ENCODE measurements at places on chromosomes 13 and 19.
A peak's percentile ranks its signal among the peaks of the same experiment; 100 is the strongest.

- no peak for DNase-seq
Observed at GRCh38 chr13:25065974-25066770, 29.8 kb upstream of the PABPC3 start.

- no peak for DNase-seq
Observed at GRCh38 chr19:3210347-3211017, 14.0 kb upstream of the CELF5 start.

DNA sequence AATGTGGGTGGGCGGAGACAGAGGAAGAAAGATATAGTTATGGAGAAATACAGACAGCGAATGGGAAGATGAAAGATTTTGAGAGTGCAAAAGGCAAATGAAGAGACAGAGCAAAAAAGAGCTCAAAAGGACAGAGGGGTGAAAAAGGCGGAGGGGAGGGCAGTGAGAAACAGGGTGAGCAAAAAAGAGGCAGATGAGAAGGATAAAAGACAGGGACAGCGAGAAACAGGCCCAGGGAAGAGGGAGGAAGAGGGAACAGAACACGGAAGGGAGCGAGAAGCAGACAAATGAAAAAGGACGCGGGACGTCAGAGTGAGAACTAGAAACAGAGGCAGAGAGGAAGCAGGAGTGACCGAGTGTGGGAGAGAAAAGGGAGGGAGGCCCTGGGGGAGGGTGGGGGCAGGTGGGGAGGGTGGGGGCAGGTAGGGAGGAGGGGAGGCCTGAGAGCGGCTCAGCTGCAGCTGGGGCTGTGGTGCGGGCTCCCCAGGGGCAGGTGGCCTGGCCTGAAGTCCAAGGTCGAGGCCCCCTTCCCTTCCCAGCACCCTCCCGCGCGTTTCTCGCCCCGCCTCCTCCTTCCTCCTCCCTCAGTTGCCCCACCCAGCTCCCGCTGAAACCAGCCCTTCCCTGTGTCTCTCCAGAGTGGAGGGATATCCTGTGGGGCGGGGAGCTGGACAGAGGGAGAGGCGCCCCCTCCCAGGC, 2.9 kb downstream of the KLK1 start:
- no peak for DNase-seq

- DNase-seq, result peak; percentile 63
Observed at GRCh38 chr19:46745521-46746280, at the start of gene FKRP. Gene FKRP, plus strand, starts transcription at chr19:46746057. Its CDS starts 9,394 bp downstream, at chr19:46755451.

GRCh38 chr19:54298357-54299125, 14.4 kb downstream of the LILRA5 start:
- DNase-seq, result no peak

- no peak for DNase-seq
Observed at GRCh38 chr19:50401605-50402450, 16.9 kb upstream of the SPIB start.

DNA sequence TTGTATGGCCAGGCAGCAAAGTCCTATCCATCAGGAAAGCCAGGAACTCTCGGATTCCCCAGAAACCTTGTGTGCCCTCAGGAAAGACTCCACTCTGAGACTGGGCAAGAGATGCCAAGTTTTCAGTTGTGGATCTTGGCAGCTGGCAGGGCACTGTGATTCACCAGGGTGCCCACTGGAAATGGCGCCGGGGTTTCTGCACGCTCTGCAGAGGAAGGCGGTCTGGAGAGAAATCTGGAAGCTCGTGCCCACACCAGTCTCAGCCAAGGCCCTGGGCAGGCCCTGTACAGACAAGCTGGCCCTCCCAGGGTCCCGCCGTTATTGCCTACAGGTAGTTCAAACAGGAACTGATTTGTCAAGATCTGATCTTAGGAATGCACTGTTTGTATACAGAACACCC, 4.9 kb downstream of the NAPA start:
- DNase-seq, result no peak

GRCh38 chr19:48598996-48599700, 7.4 kb upstream of the SPACA4 start:
- DNase-seq, result no peak

DNA sequence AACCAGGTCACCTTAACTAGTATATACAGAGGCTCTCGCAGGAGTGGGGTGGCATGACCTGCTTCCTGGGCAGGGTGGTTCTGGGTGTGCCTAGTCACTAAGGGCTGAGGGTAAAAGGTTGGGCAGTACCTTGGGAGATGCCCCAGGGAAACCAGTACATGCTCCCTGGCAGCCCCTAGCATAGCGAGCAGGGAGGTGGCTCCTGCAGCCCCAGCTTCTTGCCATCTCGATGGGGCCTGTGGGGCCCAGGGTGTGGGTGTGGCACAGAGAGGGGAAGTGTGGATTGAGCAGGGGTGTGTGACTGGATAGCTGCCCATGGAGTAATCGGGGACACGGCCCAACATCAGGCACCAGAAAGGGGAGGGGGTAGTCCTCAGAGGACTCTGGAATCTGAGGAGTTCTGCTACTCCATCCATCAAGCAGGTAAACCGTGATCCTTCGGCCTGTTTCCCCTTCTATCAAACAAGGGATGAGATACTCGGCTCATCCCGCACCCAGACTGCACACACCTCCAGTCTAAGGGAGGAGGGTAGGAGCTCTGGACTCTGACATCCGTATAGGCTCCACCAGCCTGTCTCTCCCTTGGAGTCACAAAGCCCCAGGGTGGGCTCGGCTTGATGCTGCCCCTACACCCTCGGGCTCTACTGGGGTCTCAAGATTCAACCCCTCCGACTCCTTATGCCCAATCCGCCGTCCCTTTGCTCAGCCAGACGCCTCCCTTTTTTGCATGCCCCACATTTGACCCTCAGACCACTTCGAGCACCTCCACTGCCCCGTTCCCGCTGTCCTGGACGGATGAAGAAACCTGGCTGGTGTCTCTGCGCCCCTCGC, 1.1 kb downstream of the ZBTB45 start:
- no peak for DNase-seq

- DNase-seq, result no peak
Observed at GRCh38 chr13:75258159-75258782, 223.7 kb downstream of the TBC1D4 start.

DNA sequence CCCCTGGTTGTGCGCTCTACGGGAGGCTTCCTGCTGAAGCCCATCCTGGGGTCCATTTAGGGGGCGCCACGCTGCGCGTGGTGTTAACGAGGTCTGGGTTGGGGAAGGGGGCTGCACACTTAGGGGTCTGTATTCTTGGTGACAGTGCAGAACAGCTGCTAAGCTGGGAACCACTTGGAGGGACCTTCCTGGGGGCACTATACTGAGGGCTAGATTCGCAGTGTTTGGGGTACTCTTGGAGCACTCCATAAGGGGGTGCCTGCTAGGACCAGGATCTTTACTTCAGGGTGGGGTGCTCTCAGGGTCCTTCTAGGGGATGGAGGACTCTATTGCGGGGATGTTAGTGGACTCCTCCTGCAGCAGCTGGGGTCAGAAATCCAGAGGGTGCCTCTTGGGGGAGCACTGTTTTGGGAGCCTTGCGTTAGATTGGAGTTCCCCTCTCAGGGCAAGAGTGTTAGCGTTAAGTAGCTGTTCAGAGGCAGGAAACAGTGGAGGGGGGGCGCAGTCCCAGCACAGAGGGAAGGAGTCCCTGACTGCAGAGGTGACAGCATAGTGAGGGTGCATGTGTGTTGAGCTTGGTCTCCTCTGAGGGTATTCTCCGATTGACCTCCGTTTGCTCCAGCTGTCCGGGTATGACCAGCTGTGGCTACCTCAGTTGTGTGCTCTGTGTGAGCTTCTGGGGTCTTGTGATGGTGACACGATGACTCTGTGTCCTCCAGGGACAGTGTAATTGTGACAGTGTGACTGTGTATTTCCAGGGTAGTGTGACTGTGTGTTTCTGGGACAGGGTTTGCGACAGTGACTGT, 1.1 kb downstream of the PDE4A start:
- no peak for DNase-seq

GRCh38 chr19:5186293-5187050, 154.1 kb downstream of the PTPRS start:
- no peak for DNase-seq

GRCh38 chr19:12669270-12670158, 2.9 kb downstream of the WDR83 start:
- DNase-seq, result peak; percentile 78

DNA sequence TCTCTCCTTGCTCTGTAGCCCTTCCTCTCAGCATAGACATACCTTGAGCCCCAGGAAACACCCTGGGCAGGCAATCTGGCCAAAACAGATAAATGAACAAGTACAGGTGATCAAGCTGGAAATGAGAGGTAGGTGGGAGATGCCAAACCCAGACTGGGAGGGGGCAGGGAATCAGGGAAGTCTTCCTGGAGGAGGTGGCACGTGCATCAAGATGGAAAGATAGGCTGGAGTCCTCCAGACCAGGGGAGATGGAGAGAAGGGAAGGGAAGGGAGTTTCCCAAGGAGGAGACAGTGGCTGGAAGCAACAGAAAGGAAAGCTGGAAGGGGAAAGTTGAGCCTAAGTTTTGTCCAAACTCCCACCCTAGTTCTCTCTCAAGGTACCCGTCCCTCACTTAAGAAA, 1.7 kb upstream of the MUC16 start:
- DNase-seq, result no peak

DNA sequence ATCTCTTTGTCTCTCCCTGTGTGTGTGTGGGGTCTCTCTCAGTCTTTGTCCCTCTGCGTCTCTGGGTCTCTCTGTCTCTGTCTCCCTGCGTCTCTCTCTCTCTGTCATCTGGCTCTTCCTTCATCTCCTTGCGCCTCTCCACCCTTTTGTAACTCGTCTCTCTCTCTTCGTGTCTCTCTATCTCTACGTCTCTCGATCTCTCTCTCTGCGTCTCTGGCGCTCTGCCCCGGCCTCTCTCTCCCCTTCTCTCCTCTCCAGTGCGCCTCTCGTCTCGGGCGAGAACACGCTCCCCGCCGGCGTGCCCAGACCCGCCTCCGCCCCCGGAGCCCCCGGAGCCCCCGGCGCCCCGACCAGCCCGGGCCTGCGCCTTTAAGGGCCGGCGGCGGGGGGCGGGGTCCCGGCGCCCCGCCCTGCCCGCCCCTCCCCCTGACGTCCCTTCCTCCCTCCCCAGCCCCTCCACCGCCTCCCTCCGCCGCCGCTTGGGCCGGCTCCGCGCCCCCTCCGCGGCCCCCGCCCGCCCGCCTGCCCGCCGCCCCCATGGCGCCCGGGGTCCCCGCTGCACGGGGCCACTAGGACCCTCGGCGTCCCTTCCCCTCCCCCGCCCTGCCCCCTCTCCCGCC, at the start of gene MARK4:
TSS of gene MARK4 (plus strand) at position 440 of the 620 bp plus-strand sequence. CDS start 318 bp downstream, outside the sequence.
- DNase-seq, result peak; percentile 62

- no peak for DNase-seq
Observed at GRCh38 chr13:43522788-43523187, 264.0 kb downstream of the ENOX1 start.

- no peak for DNase-seq
Observed at GRCh38 chr19:10378124-10378523, 2.2 kb downstream of the TYK2 start.

DNA sequence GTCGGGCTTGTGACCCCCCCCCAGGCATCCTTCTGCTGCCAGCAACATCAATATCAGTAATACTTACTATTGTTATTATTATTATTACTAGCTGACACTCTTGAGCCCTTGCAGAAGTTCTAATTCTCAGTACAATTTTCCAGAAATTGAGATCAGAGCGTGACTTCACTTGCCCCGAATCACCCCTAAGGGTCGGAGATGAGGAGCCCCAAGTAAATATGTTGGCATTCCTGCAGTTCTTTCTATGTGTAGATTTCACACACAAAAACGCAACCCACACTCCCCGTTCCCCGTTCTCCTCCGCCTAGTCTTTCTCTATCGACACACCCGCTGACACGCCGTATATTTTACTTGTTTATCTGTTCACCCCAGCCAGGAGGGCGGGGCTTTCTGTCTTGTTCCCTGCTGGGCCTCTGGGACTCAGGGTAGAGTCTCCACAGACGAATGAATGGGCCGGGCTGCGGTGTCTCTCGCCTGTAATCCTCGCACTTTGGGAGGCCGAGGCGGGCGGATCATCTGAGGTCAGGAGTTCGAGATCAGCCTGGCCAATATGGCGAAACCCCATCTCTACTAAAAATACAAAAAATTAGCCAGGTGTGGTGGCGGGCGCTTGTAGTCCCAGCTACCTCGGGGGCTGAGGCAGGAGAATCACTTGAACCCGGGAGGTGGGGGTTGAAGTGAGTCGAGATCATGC, 14.7 kb downstream of the TLE5 start:
- DNase-seq, result no peak

DNA sequence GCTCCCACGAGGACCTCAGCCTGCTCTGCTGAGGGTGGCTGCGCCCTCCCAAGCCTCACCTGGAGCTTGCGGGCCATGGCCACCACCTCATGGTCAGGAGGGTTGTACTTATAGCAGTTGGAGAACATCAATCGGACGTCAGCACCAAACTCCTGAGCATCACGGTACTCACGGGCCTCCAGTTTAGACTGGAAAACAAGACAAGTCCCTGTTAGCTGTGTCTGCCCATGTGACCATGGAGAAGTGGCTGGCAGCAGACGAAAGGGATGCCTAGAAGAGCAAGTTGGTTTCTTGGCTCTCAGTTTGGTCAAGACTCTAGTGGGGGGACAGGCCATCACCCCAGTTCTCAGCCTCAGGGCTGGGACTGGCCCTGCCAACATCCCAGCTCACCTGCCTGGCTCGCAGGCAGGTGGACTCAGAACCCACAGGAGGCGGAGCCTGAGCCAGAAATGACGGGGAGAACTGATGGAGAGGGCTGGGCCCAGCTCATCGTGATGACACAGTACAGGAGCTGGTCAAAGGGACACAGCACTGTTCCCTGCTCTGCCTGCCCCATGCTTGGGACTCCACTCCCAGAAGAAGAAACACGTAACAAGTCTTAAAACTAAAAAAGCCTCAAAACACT, 31.2 kb upstream of the EPHX3 start:
- no peak for DNase-seq

DNA sequence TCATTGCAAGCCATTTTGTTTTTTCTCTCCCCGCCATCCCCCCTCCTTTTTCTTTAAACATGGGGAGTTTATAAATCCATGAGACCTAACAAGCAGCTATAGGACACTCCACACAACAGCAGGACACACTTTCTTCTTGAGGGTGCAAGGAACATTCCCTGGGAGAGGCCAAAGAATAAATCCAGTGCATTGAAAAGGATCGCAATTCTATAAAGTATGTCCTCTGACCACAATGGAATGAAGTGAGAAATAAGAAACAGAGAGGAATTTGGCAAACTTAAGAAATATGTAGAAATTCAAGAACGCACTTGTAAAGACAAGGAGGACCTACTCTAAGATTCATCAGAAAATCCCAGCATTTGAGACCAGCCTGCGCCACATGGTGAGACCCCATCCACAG, 11.9 kb downstream of the KLF2 start:
- DNase-seq, result no peak

- no peak for DNase-seq
Observed at GRCh38 chr19:4061683-4062418, 4.8 kb downstream of the ZBTB7A start.

- DNase-seq, result no peak
Observed at GRCh38 chr13:29434217-29434945, 161.1 kb downstream of the SLC7A1 start.

DNA sequence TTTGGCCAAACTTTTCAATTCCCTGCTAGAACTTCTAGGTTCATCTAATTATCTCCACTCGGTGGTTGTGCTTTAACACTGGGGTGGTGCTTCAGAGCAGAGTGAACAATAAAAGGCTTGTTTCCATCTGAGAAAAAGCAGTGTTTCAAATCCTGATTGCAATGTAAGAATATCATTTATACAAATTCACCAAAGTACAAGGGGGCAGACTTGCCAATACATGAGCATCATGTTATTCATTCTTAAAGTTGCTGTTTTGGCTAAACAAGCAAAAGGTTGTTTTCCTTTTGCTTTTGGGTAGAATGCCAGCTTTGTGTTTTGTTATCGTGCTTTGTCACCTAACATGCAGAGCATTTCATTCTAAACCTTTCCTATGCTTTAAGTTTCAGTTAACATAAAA, 78.5 kb upstream of the UBAC2 start:
- DNase-seq, result no peak
